Fibroblast of skin of left biceps (primary cell): ENCODE measurements at places on chromosomes 13 and 19.

DNA sequence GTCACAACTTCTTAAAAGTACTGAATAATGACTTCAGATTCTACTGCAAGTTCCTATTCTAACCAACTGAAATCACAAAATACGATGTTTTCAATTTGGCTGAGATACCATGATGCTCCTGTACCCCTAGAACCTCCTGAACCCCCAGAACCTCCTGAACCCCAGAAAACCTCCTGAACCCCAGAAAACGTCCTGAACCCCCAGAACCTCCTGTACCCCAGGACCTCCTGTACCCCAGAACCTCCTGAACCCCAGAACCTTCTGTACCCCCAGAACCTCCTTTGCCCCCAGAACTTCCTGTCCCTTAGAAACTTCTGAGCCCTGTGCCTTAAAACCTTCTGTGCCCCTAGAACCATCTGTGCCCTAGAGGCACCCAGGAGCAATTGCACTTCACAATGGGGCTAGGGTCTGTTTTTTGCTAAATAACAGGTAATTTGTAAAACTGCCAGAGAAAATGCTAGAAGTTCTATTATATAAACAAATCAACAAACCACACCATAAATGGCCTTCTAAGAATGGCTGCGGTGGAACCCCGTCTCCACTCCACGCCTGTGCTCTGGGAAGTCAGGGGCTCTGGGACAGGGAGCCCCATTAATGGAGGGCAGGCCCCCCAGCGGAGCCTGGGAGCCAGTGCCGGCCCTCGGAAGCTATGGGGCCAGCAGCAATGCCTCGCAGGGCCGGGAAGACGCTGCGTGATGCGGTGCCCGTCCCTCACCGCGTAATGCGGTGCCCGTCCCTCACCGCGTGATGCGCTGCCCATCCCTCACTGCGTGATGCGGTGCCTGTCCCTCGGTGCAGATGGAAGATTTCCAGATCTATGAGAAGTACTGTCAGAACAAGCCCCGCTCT, 21.3 kb upstream of the F7 start:
- DNase-seq: no peak

GRCh38 chr13:110894086-110894485, 20.8 kb downstream of the ANKRD10 start:
- no peak for DNase-seq

DNA sequence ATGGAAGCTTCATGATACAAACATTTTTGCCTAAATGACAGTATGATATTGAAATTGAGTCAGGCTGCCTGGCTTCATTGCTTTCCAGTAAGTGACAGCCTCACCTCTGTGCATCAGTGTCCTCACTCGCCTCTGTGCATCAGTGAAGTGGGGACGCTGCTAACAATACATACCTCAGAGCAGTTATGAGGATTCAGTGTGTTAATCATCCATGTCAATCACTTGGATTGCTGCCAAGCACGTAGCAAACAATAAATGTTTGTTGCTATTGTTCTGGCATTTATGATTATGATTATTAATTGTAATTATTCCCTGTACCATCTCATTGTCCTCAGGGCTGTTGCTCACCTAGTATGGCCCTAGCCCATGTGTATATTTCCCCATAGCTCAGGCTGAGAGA, 8.8 kb downstream of the PPP2R1A start:
- DNase-seq: no peak

- DNase-seq: no peak
Measured at GRCh38 chr13:101612735-101613134, 160.3 kb downstream of the ITGBL1 start.

GRCh38 chr13:59679254-59679653, 484.5 kb downstream of the DIAPH3 start:
- DNase-seq: no peak

- DNase-seq: no peak
Measured at GRCh38 chr19:2796659-2797266, 11.5 kb downstream of the THOP1 start.

GRCh38 chr13:47135800-47136503, 239.1 kb upstream of the HTR2A start:
- DNase-seq: no peak

GRCh38 chr13:52459668-52460067, 4.4 kb downstream of the CKAP2 start:
- no peak for DNase-seq

DNA sequence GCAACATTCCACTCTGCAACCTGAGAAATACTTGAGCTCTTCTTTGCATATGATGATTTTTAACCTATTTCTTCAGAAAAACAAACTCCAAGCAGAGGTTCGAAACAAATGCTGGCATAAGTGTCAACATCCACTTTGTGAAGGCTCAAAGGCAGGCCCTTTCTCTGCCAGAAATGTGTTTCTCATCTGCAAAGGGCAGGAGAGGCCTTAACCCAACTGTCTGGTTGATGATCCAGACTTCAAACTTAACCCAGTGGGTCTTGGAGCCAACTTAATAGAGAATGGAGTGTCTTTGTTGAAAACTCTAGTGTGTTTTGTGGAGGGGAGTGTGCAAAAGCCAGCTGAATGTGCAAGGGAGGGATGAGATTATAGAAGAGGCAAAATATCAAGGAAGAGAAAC, 28.3 kb upstream of the ZNF507 start:
- no peak for DNase-seq

GRCh38 chr13:46296921-46297320, 85.2 kb downstream of the LRRC63 start:
- DNase-seq: peak; percentile 95

- no peak for DNase-seq
Measured at GRCh38 chr13:40503011-40503410, 163.4 kb downstream of the FOXO1 start.

DNA sequence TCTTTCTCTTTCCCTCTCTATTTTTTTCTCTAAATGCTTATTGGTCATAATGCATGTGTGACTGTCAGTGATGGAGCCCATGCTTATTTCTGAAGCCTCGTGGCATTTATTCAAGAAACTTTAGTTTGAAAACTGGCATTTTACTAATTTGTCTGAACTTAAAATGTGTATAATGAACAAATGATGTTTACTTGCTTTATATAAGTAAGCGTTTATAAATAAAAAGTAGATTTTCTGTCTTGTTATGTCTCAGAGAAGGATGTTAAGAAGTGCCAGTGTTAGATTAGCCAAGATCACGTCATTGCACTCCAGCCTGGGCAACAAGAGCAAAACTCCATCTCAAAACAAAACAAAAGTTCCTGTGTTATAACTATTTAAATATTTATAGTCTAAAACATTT, 1568.1 kb downstream of the EFNB2 start:
- DNase-seq: no peak

- DNase-seq: no peak
Measured at GRCh38 chr19:6150289-6150688, 14.8 kb downstream of the ACSBG2 start.

- DNase-seq: no peak
Measured at GRCh38 chr13:98325724-98326123, 148.7 kb upstream of the RNF113B start.

DNA sequence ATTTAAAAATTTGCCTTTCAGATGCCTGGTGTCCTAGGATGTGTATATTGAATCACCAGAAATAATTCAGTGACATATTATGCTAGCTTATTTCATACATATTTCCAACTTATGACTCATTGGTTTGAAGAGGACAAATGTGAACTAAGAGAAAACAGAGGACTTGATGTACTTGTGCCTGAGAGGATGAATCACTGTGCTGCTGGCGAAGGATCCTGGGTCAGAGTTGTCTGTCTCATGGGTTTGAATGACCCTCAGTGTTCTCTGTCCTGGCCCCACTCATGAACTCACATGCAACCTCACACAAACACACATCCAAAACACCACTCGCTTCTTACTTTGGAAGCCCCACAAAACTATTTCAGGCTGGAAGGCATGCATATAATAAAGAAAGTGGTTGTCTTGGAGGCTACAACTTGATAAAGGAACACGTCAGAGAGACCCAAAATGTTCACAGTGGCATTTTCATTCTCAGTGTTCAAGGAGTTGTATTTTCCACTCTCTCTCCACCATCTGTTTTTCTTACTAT, 129.0 kb upstream of the SPRY2 start:
- no peak for DNase-seq

- DNase-seq: peak; percentile 23
Measured at GRCh38 chr19:13579388-13580060, 73.2 kb upstream of the CACNA1A start.
